ENCODE measurements at places on chromosomes 5 and 9. TPM values are rescaled to one million over a fixed set of nuclear protein-coding genes. Genes with fewer than 3 reads are reported as not detected.

Gene IL9
- not detected for total RNA-seq

Gene PCDHB11
- not detected for total RNA-seq

Gene TXNDC8
- total RNA-seq = not detected

Gene ADAMTSL1
- total RNA-seq = not detected

Gene IRX2
- not detected for total RNA-seq

Gene KIF12
- not detected for total RNA-seq

Gene ITK
- total RNA-seq = 184 TPM

Gene PCDHAC2
- total RNA-seq = not detected

Gene PFDN1
- 49.1 TPM for total RNA-seq

Gene GMCL2
- total RNA-seq = not detected

Gene OR13C3
- not detected for total RNA-seq

Gene CDKN2A
- 21.2 TPM for total RNA-seq

Gene TMEM38B
- total RNA-seq = 5.8 TPM

Gene PLEKHG4B
- not detected for total RNA-seq

Gene RNF180
- total RNA-seq = not detected

Gene APBA1
- 6.2 TPM for total RNA-seq

Gene CATSPER3
- total RNA-seq = 0.95 TPM

Gene VDAC1
- total RNA-seq = 237 TPM
